ENCODE measurements at places on chromosomes 1 and 21.

- DNase-seq = no peak
Measured at GRCh38 chr1:94098585-94099111, 22.3 kb downstream of the ABCA4 start.

DNA sequence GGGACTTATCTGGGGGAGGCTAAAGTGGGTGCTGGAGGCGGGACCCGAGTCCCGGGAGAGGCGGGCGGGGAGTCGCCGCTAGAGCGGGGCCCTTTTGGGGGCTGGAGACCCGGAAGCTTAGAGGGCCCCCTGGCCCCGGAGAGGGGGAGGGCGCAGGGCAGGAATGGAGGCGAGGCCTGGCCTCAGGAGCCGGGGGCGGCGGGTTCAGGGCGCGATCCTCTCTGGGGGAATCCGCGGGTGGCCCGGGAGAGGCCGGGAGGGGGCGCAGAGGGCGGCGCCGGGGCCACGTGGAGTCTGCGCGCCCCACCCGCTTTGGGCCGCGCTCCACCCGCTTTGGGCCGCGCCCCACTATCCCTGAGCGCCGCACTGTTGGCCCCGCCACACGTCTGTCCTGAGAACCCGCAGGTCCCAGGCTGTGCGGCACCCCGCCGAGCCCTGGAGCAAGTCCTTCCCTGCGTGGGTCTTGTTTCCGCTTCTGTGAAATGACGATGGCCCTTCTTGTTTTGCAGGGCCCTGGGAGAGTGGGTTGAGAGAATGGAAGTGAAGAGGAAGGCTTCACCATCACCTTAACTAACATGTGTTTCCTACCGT, 84.4 kb downstream of the NKAIN1 start:
- DNase-seq = no peak

- DNase-seq = no peak
Measured at GRCh38 chr1:212062832-212063438, 27.4 kb downstream of the DTL start.

GRCh38 chr1:243903041-243903440, 53.0 kb upstream of the AKT3 start:
- no peak for DNase-seq

GRCh38 chr1:30606166-30606565, 117.2 kb downstream of the MATN1 start:
- DNase-seq = peak; percentile 18

DNA sequence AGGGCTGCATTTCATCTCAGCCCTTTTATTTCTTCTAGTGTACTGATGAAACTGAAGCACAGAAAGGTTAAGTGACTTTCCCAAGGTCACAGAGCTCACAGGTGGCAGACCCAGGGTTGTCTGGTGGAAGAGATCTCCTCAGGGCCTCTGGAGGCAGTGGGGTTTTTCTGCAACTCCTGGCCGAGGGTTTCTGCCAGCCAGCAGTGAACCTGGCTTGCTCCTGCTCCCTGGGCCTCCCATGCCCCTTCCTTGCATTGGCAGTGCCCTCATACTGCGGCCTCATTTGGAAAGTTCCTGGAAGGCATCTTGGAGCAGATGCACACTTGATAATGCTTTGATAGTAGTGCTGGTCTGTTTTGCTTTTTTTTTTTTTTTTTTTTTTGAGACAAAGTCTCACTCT, 7.7 kb downstream of the GALNT2 start:
- DNase-seq = peak; percentile 40

- no peak for DNase-seq
Measured at GRCh38 chr1:6503884-6504602, 12.6 kb upstream of the PLEKHG5 start.

GRCh38 chr21:19013916-19014315, 610.3 kb upstream of the TMPRSS15 start:
- no peak for DNase-seq
